ENCODE measurements at places on chromosomes 7 and 10.

DNA sequence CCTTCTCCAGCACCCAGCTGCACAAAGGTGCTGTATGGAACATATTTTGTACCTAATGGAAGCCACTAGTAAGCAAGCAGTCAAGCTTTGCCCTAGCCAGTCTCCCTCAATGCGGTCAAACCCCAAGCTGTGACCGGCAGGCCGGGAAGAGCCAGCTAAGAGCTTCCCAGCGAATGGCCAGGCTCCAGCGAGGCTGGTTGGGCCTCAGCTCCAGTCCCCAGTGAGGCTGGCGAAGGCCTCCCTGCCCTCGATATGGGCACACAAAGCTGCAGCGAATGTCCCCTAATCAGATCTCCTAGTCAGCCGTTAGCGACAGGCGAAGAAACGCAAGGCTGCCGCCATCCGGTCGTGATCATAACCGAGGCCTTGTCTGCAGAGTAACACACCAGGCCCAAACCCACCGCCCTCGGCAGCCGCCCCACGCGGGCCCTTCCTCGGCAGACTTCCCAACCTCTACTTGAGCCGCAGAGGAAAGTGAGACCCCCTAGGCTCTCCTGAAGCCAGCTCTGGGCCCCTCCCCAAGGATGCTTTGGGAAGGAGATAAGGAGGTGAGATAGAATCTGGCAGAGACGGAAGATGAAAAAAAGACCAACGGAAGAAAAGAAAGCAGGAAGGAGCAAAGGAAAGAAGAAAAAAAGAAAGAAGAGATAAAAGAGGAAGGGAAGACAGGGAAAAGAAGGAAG, 3.1 kb upstream of the HOXA9 start:
- DNase-seq: no peak

DNA sequence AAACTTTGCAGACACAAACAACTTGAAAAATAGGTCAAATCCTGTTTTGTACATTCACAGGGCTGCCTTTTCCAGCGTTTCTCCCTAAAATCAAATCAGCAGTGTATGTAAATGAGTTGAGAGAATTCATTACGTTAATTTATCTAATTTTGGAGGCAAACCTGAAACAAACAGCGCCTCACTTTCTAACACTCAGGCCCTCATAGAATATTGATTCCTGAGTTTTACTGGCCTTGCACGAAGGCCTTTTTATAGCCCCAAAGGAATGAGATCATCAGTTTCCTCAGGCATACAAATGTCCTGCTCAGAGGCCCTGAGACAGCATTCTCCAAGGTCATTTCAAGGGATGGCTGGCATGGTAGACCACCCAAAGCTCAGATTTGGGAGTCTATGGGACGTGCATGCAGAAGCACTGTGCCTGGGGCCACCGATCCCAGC, 131.7 kb upstream of the CHST15 start:
- no peak for DNase-seq

GRCh38 chr7:43201912-43202311, 89.5 kb downstream of the HECW1 start:
- no peak for DNase-seq

DNA sequence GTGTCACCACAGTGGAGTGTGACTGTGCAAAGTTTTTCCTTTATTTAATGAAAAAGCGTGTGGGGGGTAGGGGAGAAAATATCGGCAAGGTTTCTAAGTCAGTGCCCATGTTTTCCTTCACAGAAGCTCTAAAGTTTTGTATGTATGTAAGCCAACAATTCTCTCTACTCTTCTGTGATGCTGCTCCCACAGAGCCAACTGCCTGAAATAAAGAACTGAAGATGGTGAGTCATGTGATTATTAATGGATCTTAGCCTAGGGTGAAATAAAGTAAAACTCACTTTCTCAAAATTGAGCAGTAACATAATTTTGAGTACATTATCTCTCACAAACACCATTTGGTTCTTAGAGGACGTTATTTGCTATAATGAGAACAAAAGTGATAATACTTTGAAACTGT, 143.7 kb downstream of the ELMO1 start:
- DNase-seq: no peak

GRCh38 chr7:47677664-47678063, 95.8 kb upstream of the TNS3 start:
- DNase-seq: no peak

Measured in activated gamma-delta T cell treated with Interleukin-2 at 50 U/mL for 16 hours (primary cell).